Glomerular endothelial cell (primary cell): ENCODE measurements at places on chromosomes 5 and 9. TPM values are rescaled to one million over a fixed set of nuclear protein-coding genes. Genes with fewer than 3 reads are reported as not detected.

FAM120AOS gene
- 27.9 and 30.4 TPM in 2 replicates for total RNA-seq

THG1L gene
- total RNA-seq, result 7.2 and 8.3 TPM in 2 replicates

CAVIN4 gene
- total RNA-seq, result 3.3 and 4.1 TPM in 2 replicates

GABRA1 gene
- total RNA-seq, result not detected in 2 replicates

CDKN2B gene
- 36.5 and 49.7 TPM in 2 replicates for total RNA-seq

BAAT gene
- not detected in 2 replicates for total RNA-seq

PCDHB9 gene
- 0.15 and 0.41 TPM in 2 replicates for total RNA-seq

POLR1E gene
- total RNA-seq, result 12.3 and 14.8 TPM in 2 replicates

DOCK2 gene
- total RNA-seq, result 1.2 and 1.5 TPM in 2 replicates

DRD1 gene
- total RNA-seq, result not detected in 2 replicates

TGFBR1 gene
- 24.1 and 28.2 TPM in 2 replicates for total RNA-seq

CHSY3 gene
- total RNA-seq, result 2.4 and 7.7 TPM in 2 replicates

ISCA1 gene
- total RNA-seq, result 18.8 and 28.9 TPM in 2 replicates

CNTNAP3 gene
- total RNA-seq, result 10.9 and 23.2 TPM in 2 replicates

GIN1 gene
- 2.6 and 2.7 TPM in 2 replicates for total RNA-seq

ZNF354C gene
- total RNA-seq, result 3.1 and 4.6 TPM in 2 replicates

NOXA1 gene
- total RNA-seq, result 1.2 and 1.7 TPM in 2 replicates

ALDH1B1 gene
- 28.9 and 51.0 TPM in 2 replicates for total RNA-seq

PTGER4 gene
- 31.3 and 55.1 TPM in 2 replicates for total RNA-seq

FBXW5 gene
- total RNA-seq, result 187 and 188 TPM in 2 replicates

LRRC26 gene
- not detected in 2 replicates for total RNA-seq

FBP2 gene
- not detected in 2 replicates for total RNA-seq

SMIM33 gene
- total RNA-seq, result not detected in 2 replicates

TMEFF1 gene
- total RNA-seq, result 30.0 and 35.1 TPM in 2 replicates

SLC22A4 gene
- 12.0 and 25.0 TPM in 2 replicates for total RNA-seq

IFNA2 gene
- not detected in 2 replicates for total RNA-seq

IFNB1 gene
- total RNA-seq, result not detected in 2 replicates

CFAP77 gene
- not detected in 2 replicates for total RNA-seq

TRIM36 gene
- total RNA-seq, result 2.4 and 3.7 TPM in 2 replicates

OBP2B gene
- total RNA-seq, result not detected in 2 replicates

C9 gene
- 0.12 and 0.44 TPM in 2 replicates for total RNA-seq
